ENCODE measurements at places on chromosomes 3 and 15.

GRCh38 chr15:99092554-99093172, 12.2 kb upstream of the SYNM start:
- DNase-seq, result no peak

DNA sequence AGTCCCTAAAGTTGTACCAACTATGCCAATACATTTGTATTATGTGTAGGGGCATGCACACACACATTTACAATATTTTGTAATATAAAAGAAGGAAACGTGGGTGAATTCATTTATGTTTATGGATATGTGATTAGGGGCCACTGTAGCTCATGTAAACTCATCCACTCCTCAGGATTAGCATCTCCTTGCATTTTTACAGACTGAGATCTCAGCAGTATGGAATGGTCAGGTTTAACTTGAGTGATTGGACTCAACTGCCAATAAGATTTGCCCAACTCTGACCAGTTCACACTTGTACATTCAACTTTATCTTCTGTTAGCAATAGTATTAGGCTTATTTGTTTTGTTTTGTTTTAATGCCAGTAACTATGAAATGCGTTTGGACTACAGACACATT, 36.5 kb downstream of the PSMD6 start:
- DNase-seq, result no peak

DNA sequence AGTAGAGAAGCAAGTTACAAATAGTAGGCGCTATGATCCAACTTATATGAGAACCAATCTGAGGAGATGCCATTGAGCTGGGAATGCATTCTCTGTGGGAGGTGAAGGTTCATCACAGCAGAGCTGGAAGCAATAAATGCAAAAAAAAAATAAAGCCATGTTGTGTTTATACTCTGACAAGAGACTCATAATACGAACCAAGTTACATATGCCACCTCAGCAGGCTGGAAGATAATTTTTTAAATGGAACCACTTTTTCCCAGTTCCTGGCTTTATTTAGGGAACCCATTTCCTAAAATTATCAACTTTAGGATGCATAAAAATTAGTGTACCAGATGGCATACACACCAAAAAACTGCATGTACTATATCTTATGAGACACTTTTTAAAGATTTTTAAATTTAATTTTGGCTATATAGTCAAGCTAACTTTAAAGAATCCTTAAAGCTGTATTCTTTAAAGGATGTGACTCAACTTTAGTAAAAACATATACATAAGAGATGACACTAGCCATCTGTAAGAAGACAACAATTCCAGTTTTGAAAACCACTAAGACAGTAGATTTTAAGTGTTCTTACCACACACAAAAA, 23.6 kb upstream of the SETMAR start:
- DNase-seq, result no peak

DNA sequence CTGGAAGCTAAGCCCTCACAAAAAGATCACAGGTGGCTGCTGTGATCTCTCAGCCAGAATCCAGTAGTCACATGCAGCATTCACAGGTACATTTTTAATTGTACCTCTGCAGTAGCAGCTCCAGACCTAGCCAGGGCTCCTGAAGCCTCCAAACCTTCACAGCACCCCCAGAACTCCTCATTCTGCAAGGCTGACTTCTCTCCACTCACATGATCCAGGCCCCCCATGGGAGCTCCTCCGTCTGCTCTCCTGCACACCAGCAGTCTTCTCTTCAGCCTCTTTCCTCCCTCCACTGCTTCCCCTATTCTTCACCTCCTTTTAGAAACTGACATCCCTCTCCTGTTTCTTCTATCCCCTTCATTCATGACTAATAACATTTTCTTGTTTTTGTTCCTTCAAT, 13.2 kb upstream of the CPEB1 start:
- no peak for DNase-seq

DNA sequence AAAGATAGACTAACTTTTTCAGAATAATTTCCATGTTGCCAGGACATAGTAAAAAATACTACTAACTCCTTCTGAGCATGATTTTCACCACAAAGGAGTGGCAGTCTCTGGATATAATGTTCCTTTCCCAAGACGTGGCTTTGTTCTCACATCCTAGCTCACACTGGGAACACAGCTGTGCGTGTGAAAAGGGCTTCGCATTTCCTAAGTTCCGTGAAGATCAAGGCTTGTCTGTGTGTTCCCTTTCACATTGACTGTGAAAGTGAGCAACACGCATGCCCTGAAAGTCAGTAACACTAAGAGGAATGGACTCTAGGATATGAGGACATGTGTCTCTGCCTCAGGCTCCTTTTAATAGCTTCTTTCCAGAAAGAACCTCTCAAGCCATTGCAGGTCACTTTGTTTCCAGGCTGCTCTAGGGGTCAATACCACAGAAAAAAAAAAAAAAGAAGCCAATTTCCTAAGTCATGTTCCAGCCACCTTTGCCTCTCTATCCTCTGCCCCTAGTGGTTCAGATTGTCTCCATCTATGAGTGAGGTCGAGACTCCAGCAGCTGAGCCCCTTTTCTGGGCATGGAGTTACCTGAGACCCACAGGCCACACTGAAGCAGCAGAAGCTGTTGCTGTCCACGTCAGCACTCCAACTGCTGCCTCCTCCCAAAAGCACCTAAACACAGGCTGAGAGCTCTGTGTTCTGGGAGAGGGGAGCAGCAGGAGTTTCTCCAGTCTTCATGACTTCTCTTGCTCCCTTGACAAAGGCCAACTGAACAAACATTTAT, 355.9 kb downstream of the RSL24D1 start:
- no peak for DNase-seq

- no peak for DNase-seq
Observed at GRCh38 chr15:30001602-30002001, 81.2 kb upstream of the GOLGA8J start.

- no peak for DNase-seq
Observed at GRCh38 chr3:16252988-16253387, 11.8 kb downstream of the DPH3 start.

- DNase-seq, result no peak
Observed at GRCh38 chr3:197027896-197028727, 1.5 kb downstream of the MELTF start.

GRCh38 chr3:135325726-135326235, 530.7 kb downstream of the EPHB1 start:
- DNase-seq, result no peak

Measured in trophoblast cell (in vitro differentiated cells and primary cell).